ENCODE measurements at places on chromosomes 12 and 14. TPM values are rescaled to one million over a fixed set of nuclear protein-coding genes. Genes with fewer than 3 reads are reported as not detected.

Gene VASH1
- total RNA-seq, result 101 TPM

Gene PRB2
- total RNA-seq, result not detected

Gene PPP1R1A
- not detected for total RNA-seq

Gene KIF21A
- 8.6 TPM for total RNA-seq

Gene LRRIQ1
- total RNA-seq, result 0.18 TPM

Gene TMEM233
- 1.6 TPM for total RNA-seq

Gene L3HYPDH
- 52.4 TPM for total RNA-seq

Gene APOF
- not detected for total RNA-seq

Gene PGF
- 395 TPM for total RNA-seq

Gene GNPTAB
- 30.5 TPM for total RNA-seq

Gene MYH6
- not detected for total RNA-seq

Gene BCL11B
- 0.09 TPM for total RNA-seq

Gene TMEM117
- 1.2 TPM for total RNA-seq

Data from endothelial cell of coronary artery (primary cell).